ENCODE measurements at places on chromosomes 11 and 22.

DNA sequence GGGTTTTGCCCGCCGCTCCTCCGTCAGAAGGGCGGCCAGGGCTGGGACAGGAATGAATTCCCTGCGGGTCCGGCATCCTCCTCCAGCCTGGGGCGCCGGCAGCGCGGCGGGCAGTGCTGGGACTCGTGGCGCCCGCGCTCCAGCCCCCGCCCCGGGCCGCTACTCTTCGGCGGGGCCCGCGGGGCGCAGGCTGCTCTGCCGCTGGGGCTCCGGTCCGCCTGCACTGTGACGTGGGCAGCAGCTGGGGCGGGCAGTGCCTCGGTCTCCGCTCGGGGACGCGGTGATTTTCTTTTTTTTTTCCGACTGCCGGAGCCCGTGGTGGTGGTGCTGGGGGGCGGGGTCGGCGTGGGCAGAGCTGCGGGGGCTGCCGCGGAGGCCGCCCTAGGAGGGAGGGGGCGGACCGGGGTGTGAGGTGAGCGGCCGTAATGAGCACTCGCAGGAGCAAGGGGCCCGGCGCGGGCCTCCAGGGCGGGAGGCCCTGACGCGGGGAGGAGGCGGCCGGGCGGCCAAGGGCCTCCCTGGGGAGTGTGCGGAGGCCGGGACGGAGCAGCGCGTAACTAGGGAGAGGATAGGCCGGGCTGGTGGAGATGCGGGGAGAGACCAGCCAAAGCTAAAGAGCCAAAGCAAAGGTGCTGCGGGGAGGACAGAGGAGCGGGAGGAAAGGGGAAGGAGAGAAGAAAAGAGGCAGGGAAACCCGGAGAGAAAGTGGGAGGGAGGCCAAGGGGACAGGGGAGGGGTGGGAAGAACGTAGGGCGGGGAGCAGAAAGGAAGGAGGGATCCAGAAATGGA lies 73.3 kb upstream of the ZBED5 start:
- DNase-seq: peak; percentile 83

- DNase-seq: no peak
Measured at GRCh38 chr11:132977746-132978145, 554.6 kb downstream of the OPCML start.

GRCh38 chr22:42769238-42769573 lies 48.5 kb upstream of the A4GALT start:
- DNase-seq: no peak

DNA sequence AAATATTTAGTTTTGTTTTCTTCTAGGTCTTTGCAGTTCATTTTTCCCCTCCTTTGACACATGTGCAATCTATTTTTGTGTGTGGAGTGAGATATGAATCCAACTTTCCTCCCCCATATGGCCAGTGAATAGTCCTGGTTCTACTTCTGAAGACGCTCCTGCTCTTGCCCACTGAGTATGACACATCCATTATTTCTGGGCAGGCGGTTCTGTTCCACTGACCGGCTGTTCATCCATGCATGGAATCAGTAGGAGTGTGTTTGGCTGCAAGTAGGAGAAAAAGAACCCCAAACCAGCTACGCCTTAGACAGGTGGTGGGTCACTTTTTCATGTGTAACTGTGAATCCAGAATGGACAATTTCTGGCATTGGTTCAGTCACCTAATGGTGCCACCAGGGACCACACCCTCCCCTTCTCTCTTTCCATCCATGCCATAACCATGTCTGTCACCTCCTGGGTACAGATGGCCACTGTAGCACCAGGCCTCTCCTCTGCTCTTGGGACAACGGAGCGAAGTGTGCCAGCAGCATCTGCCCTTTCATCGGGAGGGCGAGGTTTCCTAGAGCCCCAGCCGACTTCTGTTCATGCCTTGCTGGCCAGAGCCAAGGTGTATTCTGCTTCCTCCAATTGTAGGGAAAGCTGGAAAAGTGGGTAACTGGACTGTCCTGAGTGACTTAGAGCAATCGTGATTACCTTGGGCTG lies 67.4 kb upstream of the SLC22A12 start:
- DNase-seq: no peak

DNA sequence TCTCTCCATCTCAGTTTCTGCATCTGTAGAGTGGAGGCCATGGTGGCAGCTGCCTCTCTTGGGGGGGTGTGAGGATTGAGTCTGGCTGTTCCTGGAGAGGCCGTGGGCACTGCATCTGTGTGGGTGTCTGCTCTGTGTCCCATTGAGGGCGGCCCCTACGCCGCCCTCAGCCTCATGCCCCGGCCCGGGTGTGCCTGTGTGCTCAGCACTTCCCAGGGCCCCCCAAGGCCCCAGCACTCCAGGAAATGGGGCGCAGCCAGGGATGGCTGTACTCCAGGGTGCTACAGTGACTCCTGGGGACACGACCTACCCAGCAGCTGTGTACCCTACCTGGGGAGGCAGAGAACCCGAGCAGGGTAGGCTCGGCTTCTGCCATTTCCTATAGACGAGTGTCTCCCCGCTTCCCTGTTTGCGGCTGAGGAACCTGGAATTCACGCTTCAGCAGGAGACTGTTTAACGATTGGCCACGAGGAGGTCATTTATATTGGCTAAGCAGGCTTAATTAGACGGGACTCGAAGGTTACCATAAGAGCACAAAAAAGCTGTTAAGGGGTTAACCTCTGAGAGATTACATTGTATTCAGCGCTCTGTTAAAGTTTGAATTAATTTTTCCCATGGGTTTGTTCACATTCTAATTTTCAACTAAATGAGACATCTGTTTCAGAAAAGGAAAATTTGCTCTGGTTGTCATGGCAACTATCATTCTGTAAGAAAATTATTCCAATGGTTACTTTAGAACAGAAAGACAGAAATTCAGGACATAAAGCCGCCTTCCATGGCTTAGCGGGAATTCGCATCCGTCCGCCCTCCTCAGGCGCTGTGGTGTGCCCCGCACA lies 76.4 kb downstream of the MPPED1 start:
- no peak for DNase-seq

- no peak for DNase-seq
Measured at GRCh38 chr11:6735306-6735705, 36.5 kb downstream of the OR2AG2 start.

DNA sequence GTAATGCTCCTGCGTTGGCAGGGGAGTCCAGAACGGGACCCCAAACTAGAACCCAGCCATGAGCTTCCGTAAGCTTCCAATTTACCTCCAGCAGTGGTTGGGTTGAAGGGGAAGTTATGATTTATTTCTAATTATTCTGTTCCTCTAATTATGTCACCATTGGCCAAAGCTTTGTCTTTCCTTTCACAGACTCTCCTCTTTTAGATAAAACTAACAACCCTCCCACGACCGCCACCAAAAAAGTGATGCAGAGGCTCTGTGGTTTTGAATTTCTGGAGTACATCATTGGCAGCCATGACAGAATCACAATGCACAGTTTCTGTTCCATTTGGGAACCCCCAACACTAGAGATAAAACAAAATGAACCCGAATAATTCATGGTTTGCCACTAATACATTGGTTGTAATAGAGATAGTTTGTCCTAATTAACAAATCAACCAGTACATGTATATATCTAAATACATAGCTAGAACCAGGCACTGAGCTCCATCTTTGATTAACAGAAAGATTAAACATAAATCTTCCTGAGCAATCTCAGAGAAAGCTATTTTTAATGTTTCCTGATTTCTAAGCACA lies 64.3 kb downstream of the ETS1 start:
- DNase-seq: peak; percentile 62

GRCh38 chr11:103988595-103988969 lies 47.9 kb upstream of the DDI1 start:
- no peak for DNase-seq

DNA sequence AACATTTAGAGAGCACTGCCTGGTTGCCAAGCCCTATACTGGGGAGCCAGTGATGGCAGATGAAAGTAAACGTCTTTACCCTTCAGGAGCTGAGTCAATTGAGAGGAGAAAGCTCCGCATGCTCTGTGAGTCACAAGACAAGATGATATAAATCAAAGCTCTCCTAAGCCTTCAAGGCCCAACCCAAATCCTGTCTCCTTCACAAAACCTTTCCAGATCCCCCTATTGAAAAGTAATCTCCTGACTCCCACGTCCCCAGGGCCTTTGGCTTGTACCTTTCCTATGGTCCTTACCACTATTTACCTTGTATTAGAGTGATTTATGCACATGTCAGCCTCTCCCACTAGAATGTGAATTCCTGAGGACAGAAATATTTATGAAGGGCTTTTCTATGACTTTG lies 230.1 kb upstream of the TENM4 start:
- DNase-seq: peak; percentile 11

DNA sequence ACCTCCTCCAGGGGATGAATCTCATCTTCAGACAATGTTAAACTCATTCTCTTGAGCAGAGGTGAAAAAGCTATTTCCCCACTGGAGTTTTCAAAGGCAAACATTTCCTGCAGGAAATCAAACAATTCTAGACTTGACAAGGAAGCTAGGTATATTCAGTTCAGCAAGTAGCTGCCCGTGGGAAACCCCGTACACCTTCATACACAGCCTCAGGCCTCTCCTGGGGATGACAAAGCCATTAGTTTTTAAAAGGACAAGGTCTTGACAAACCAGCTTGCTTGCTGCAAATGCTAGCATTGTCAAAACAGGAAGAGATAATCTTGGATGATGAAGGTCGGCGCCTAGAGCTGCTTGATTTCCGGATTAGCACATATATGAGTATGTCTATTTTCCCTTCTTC lies 1630.8 kb upstream of the TENM4 start:
- peak; percentile 41 for DNase-seq

DNA sequence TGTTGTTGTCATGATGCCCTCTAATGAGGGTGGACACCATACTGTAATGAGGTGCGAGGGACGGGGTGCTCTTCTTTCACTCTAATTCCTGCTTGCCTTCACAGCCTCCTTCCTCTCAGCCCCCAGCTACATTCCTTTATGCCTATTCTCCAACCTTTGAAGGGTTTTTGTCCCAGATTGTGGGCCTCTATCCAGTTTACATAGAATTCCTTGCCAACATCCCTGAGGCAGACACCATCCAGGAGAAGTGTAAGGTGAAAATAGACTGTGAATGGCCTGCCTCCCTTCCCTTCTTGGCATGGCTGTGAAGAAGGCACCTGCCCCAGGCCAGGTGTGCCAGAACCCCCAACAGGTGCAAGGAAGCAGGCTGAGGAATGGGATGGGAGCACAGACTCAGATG lies 122.3 kb downstream of the CHST1 start:
- DNase-seq: no peak

- peak; percentile 97 for DNase-seq
Measured at GRCh38 chr11:77589521-77590193, at the start of gene AQP11. Gene AQP11 (plus strand): TSS chr11:77589953. CDS start chr11:77589993, 40 bp downstream.

- no peak for DNase-seq
Measured at GRCh38 chr11:95711162-95711944, 78.2 kb downstream of the FAM76B start.

GRCh38 chr22:26185190-26185589 lies 15.9 kb downstream of the SEZ6L start:
- no peak for DNase-seq

GRCh38 chr11:21489416-21490115 lies 703.3 kb upstream of the ANO5 start:
- no peak for DNase-seq

- DNase-seq: no peak
Measured at GRCh38 chr11:59761993-59762392, 6.8 kb downstream of the STX3 start.

GRCh38 chr22:46490538-46490937 lies 46.9 kb downstream of the CELSR1 start:
- no peak for DNase-seq

DNA sequence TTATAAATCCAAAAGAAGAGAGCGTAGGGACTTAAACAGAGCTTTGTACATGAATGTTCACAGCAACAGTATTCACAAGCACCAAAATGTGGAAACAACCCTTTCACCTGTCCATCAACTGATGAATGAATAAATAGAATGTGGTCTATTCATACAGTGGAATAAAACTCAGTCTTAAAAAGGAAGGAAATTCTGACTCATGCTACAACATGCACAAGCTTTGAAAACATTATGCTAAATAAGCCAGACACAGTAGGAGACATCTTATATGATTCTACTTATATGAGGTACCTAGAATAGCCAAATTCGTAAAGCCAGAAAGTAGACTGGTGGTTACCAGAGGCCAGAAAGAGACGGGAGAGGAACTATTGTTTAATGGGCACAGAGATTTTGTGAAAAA lies 74.3 kb downstream of the SHANK2 start:
- no peak for DNase-seq

DNA sequence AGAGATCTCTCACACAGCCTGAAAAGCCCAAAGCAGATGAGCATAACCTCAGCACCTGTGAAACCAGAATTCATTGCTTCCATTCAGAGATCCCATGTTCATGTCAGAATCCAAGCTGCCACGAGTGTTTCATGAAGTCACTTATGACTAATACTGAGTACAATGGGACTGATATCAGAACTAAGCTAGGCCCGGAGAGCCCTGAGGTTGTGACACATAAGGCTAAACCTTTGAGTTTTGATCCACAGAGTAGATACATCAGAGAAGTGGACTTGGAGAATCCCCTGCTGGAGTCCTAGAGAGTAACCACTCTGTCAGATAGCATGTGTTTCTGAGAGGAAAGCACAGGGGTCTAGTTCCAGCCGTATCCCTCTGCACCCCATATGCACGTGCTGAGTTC lies 890 bp upstream of the GLYATL1 start:
- no peak for DNase-seq

- DNase-seq: no peak
Measured at GRCh38 chr11:63904743-63905142, 12.2 kb downstream of the RCOR2 start.

DNA sequence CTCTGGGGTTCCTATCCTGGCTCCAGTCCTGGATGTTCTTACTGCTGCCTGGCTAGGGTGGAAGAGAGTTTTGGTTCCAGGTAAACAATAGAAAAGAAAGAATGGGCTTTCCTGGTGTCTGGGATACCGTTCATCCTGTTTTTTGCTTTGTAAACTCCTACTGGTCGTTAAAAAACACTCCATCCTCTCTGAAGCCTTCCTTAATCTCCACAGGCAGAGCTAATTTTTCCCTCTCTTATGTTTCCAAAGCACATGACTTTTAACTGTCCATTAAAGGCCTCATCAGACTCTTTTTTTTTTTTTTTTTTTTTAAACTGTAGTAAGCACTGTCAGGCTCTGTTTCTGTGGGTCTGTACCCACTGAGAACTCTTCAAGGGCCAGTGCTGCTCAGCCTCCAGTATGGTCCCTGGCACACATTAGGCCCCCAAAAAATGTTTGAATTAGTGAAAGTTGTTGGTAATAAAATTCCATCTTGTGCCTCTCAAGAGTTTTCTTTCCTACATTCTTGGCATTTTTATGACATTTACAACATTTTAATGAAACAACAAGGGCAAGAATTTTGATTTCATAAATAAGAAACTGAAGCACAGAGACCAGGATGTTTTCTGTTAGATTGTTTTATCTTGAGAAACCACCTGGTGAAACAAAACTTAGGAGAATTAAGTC lies 104.2 kb downstream of the TEAD1 start:
- DNase-seq: peak; percentile 43

GRCh38 chr11:67522844-67523555 lies at the start of gene CABP2:
Gene CABP2 (minus strand): TSS chr11:67523446. CDS start chr11:67523326, 120 bp downstream.
- no peak for DNase-seq

Measured in NCI-H69 (cell line).